ENCODE measurements at places on chromosomes 3 and 15.
A peak's percentile ranks its signal among the peaks of the same experiment; 100 is the strongest.

DNA sequence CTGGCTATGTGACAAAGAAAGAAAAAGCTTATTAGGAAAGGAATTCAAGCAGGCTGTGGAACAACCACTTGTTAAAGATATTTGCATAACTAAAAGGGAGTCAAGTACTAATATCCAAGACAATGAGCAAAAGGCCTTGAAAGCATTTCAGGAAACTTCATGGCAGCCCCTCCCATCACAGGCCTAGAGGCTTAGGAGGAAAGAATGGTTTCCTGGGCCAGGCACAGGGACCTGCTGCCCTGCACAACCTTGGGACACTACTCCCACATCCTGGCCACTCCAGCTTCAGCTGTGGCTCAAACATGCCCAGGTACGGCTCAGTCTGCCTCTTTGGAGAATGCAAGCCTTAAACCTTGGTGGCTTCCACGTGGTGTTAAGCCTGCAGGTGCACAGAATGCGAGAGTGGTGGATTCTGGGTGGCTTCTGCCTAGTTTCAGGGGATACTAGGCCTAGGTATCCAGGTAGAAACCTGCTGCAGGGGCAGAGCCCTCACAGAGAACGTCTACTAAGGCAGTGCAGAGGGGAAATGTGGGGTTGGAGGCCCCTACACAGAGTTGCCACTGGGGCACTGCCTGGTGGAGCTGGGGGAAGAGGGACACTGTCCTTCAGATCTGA lies 121.6 kb downstream of the OPA1 start:
- H3K4me3 ChIP-seq, result no peak overlapping the region
- no peaks in the 10 kb centered on the region for H3K27me3 ChIP-seq
- H3K36me3 ChIP-seq, result no peaks in the 10 kb centered on the region
- no peak overlapping the region for H3K27ac ChIP-seq

DNA sequence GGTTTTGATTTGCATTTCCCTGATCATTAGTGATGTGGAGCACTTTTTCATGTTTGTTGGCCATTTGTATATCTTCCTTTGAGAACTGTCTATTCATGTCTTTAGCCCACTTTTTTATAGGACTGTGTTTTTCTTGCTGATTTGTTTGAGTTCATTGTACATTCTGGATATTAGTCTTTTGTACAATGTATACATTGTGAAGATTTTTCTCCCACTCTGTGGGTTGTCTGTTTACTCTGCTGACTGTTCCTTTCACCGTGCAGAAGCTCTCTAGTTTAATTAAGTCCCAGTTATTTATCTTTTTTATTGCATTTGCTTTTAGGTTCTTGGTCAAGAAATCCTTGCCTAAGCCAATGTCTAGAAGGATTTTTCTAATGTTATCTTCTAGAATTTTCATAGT lies 91.1 kb upstream of the ATP11B start:
- no peaks in the 10 kb centered on the region for H3K36me3 ChIP-seq
- H3K27me3 ChIP-seq, result no peaks in the 10 kb centered on the region
- no peak overlapping the region for H3K4me3 ChIP-seq
- H3K4me1 ChIP-seq, result no peaks in the 10 kb centered on the region

- H3K4me3 ChIP-seq, result no peak overlapping the region
- no peak overlapping the region for H3K27ac ChIP-seq
- H3K4me1 ChIP-seq, result no peaks in the 10 kb centered on the region
- DNase-seq, result no peak
- H3K27me3 ChIP-seq, result no peaks in the 10 kb centered on the region
- H3K36me3 ChIP-seq, result no peaks in the 10 kb centered on the region
These were observed 40.5 kb downstream of the U2SURP start for GRCh38 chr3:143041903-143042302.

DNA sequence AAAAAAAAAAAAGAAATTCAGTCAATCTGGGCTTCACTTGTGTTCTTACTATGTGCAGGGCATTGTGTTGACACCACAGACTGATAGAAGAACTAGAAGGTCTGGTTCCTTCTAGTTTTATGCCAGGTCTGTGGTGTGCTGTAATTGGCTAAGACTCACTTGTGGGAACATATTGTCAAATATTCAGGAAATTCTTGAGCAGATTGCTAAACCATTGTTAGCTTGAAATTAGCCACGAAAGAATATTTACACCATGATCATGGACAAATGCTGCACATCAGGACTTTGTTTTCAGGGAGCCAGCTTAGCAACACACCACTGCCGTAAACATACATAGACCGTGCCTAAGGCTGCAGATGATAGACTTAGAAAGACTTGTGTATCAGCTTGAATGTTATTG lies 74.6 kb downstream of the GTPBP8 start:
- H3K27ac ChIP-seq, result no peak overlapping the region
- DNase-seq, result no peak
- H3K36me3 ChIP-seq, result no peaks in the 10 kb centered on the region

DNA sequence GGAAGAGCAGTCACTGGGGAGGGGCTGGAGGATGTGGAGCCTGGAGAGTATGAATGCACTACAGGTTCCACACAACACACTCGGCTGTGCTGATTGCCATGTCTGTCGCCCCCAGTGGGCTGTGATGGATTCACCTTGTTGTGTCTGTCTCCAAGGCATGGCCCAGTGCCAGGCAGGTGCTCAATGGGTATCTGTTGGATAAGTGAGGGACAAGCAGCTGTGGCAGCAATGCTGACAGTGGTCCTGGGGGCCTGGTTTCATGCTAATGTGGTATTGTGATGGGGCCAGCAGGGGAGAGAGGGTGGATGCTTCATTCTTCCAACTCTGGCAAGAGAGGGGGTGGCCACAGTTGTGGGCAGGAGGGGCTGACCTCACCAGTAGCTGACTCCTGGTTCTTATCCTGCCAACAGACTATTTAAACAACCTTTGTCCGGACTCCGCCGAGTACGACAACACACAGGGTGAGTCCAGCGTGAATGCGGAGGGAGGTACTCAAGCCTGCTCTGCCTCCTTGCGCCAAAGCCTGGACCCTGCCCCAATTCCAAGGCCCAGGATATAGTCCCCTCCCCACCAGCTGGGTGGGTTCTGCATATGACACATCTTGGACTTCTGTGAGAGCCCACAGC lies 47.3 kb upstream of the NR2C2 start:
- H3K27me3 ChIP-seq, result no peaks in the 10 kb centered on the region
- H3K4me3 ChIP-seq, result no peak overlapping the region
- no peaks in the 10 kb centered on the region for H3K4me1 ChIP-seq
- H3K36me3 ChIP-seq, result no peaks in the 10 kb centered on the region

DNA sequence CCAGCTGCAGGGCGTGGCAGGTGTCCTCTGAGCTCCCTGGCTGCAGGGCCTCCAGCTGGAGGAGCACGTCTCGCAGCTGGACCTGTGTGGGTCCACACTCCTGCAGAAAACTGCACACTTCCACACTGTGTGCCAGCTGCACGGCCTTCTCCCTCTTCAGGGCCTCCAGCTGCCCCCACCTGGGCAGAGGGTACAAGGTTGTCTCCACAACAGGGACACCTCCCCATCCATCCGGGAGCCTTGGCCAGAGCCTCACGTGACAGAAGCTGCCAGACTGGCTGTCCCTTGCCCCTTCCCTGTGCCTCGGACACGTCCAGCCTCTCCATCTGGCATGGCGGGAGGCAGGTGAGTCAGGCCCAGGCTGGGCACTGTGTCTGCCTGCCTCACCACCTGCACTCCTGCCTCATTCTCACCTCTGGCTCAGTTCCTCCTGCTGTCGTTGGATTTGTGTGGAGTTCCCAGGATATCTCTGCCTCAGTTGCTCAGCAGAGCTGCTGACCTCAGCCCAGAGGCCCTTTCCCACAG lies 14.5 kb downstream of the SPTBN5 start:
- peaks cover 5% of the 10 kb centered on the region for H3K4me1 ChIP-seq
- H3K36me3 ChIP-seq, result no peaks in the 10 kb centered on the region
- H3K4me3 ChIP-seq, result no peak overlapping the region

DNA sequence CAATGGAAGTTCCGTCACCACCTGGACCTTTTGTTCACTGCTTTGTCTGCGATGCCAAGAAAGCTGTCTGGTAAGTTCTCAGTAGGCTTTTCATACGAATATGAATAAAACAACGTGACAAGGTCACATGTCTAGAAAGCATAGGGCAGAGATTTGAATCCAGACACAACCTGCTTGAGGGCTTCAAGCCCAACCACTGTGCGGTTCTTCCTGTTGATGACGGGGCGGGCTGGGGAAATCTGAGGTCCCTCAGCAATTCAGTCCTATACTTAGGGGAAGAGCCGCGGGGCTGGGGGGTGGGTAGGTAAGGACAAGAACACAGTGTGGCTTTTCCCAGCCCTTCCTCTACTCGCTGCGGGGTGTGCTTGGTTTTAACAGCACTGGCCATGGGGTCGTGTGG lies 32.4 kb upstream of the SMAD3 start:
- no peaks in the 10 kb centered on the region for H3K27me3 ChIP-seq
- H3K36me3 ChIP-seq, result no peaks in the 10 kb centered on the region
- H3K27ac ChIP-seq, result no peak overlapping the region
- H3K4me3 ChIP-seq, result no peak overlapping the region

DNA sequence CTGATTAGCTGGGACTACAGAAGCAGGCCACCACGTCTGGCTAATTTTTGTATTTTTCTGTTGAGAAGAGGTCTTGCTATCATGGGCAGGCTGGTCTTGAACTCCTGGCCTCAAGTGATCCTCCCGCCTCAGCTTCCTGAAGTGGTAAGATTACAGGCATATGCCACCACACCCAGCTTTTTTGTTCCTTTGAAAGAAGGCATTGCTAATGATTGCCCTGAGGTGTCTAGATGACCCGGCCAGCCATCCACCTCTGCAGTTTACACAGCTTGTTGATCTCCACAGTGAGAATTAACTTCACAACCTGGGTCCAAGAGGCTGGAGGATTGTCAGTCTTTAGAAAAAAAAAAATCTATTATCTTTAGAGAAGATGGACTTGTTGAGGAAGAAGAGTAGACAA lies 58.7 kb downstream of the SMAD3 start:
- H3K4me1 ChIP-seq, result peaks cover 54% of the 10 kb centered on the region
- H3K27ac ChIP-seq, result no peak overlapping the region
- no peak for DNase-seq
- no peaks in the 10 kb centered on the region for H3K36me3 ChIP-seq

GRCh38 chr3:172065527-172065926 lies 26.1 kb downstream of the FNDC3B start:
- H3K27ac ChIP-seq, result no peak overlapping the region
- H3K27me3 ChIP-seq, result no peaks in the 10 kb centered on the region
- H3K4me1 ChIP-seq, result peaks cover 21% of the 10 kb centered on the region
- H3K36me3 ChIP-seq, result no peaks in the 10 kb centered on the region
- H3K4me3 ChIP-seq, result no peak overlapping the region

DNA sequence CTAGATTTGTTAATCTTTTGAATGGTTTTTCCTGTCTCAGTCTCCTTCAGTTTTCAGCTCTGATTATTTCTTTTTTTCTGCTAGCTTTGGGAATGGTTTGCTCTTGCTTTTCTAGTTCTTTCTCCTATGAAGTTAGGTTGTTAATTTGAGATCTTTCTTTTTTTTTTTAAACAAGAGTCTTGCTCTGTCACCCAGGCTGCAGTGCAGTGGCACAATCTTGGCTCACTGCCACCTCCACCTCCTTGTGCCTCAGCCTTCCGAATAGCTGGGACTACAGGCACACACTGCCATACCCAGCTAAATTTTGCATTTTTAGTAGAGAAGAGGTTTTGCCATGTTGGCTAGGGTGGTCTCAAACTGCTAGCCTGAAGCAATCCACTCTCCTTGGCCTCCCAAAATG lies 56.7 kb downstream of the UQCC5 start:
- no peak overlapping the region for H3K4me3 ChIP-seq
- no peaks in the 10 kb centered on the region for H3K27me3 ChIP-seq
- DNase-seq, result no peak

GRCh38 chr3:172294223-172294806 lies 153.9 kb downstream of the GHSR start:
- no peaks in the 10 kb centered on the region for H3K36me3 ChIP-seq
- no peak overlapping the region for H3K27ac ChIP-seq
- no peaks in the 10 kb centered on the region for H3K27me3 ChIP-seq
- H3K4me3 ChIP-seq, result no peak overlapping the region
- no peak for DNase-seq

GRCh38 chr3:141877911-141878310 lies 1.5 kb downstream of the ATP1B3 start:
- H3K4me1 ChIP-seq, result no peaks in the 10 kb centered on the region
- no peaks in the 10 kb centered on the region for H3K36me3 ChIP-seq
- DNase-seq, result no peak
- H3K4me3 ChIP-seq, result peak overlapping the region; percentile 92

GRCh38 chr15:44999105-44999504 lies 23.9 kb upstream of the SORD start:
- H3K4me3 ChIP-seq, result no peak overlapping the region
- H3K27ac ChIP-seq, result no peak overlapping the region
- no peak for DNase-seq
- H3K36me3 ChIP-seq, result no peaks in the 10 kb centered on the region

DNA sequence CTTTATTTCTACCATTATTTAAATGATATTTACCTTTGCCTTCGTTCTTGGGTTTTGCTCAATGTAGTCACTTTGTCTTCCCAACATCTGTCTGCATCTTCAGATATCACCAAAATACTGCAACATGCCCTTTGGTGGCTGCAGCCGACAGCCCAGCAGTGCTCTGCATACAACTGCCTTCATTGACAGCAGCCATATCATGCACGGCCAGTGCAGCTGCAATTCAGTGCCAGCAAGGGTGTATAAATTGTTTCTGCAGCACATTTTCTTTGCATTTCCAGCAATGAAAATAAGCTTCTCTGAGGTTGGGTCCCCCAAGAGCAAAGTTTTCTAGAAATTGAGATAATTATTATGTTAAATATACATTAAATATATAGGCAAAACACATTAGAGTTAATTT lies 6.0 kb upstream of the PLSCR5 start:
- H3K4me1 ChIP-seq, result no peaks in the 10 kb centered on the region
- H3K27me3 ChIP-seq, result no peaks in the 10 kb centered on the region

DNA sequence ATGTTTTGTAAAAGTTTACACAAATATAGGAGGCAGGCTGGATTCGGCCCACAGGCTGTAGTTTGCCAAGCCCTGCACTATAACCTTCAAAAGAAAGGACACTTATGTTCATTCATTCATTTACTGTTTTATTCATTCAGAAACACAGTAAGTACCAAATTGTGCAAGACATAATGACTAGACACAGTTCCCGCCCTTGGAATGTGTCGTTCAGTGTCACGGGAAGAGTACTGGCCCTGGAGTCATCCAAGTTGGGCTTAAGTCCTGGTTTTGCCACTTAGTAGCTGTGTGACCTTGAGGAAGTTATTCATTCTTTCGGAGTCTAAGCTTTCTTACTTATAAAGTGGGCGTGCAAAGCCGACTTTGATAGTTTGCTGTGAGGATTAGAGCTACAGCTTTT lies 22.0 kb downstream of the COLQ start:
- H3K4me3 ChIP-seq, result no peak overlapping the region
- H3K4me1 ChIP-seq, result peaks cover 14% of the 10 kb centered on the region
- DNase-seq, result no peak
- H3K36me3 ChIP-seq, result no peaks in the 10 kb centered on the region
- H3K27ac ChIP-seq, result no peak overlapping the region

DNA sequence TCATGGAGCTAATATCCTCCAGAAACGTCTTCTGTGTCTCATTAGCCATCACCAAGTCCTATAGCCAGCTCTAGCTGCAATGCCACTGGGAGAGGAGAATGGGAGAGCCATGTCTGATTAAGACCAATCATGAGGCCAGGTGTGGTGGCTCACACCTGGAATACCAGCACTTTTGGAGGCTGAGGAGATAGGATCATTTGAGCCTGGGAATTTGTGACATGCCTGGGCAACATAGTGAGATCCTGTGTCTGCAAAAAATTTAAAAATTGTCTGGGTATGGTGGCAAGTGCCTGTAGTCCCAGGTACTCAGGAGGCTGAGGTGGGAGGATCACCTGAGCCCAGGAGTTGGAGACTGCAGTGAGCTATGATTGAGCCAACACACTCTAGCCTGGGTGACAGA lies 13.1 kb downstream of the MGLL start:
- no peaks in the 10 kb centered on the region for H3K27me3 ChIP-seq
- no peak overlapping the region for H3K27ac ChIP-seq
- H3K4me3 ChIP-seq, result no peak overlapping the region
- H3K4me1 ChIP-seq, result no peaks in the 10 kb centered on the region
- no peaks in the 10 kb centered on the region for H3K36me3 ChIP-seq
- DNase-seq, result no peak

- H3K4me1 ChIP-seq, result no peaks in the 10 kb centered on the region
- no peaks in the 10 kb centered on the region for H3K36me3 ChIP-seq
- no peak overlapping the region for H3K27ac ChIP-seq
These were observed 18.4 kb upstream of the RPLP1 start for GRCh38 chr15:69434238-69434637.
